ENCODE measurements at places on chromosomes 3 and 15.
A peak's percentile ranks its signal among the peaks of the same experiment; 100 is the strongest.

- DNase-seq, result peak; percentile 69
Observed at GRCh38 chr3:141486746-141487520, at the start of gene RASA2. Gene RASA2, plus strand, starts transcription at chr3:141487027. Its CDS starts 57 bp downstream, at chr3:141487084.

DNA sequence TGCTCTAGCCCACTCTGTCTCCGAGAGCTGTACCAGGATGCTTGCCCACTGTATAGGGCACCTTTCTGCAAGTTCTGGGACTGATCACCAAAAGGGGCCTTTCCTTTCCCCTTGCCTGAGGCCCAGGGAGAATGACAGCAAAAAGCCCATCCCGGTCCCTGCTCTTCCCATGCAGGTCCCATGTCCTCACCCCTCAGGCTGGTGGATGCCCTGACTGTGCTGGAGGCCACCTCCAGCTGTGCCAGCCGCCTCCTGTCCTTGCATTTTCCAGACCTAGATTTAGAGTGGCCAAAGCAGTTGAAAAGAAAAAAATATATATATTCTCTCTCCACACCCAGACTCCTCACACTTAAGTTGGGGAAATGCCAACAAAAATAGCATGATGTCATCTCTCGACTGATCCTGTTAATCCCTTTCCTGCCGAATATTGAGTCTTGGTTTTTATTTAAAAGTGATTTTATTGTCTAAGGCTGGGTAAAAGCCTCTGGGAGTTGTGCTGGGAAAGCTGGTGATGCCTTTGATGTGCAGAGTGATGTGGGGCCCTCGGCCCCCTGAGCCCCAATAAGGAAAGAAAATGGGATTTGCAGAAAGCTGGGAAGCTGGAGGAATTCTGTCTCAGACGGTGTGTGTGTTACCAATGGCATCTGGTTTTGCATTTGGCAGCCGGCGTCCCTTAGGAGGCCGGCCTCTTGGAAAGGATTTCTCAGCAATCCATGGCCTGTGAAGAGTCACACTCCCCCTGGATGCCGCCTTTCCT is 29.3 kb upstream of the TPM1 start:
- DNase-seq, result no peak

DNA sequence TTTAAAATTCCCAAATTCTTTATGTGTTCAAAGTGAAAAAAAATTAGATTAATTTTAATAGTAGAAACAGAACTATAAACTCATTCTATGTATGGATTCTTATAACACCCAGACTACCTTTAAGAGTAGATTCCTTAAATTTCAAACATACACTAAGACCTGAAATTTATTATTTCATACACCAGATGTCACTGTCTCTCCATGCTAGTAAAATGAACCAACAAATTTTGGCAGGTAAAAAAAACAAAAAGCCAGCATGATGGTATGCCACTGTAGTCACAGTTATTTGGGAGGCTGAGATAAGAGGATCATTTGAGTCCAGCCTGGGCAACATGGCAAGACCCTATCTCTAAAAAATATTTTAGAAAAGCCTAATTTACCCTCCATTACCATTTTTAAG is 461.3 kb upstream of the NAALADL2 start:
- no peak for DNase-seq

GRCh38 chr3:186277268-186277909 is 84.6 kb downstream of the DGKG start:
- no peak for DNase-seq

- DNase-seq, result no peak
Observed at GRCh38 chr3:48414376-48415250, 15.3 kb downstream of the PLXNB1 start.

- no peak for DNase-seq
Observed at GRCh38 chr3:100696161-100696560, 13.1 kb upstream of the TFG start.

- DNase-seq, result no peak
Observed at GRCh38 chr15:80825361-80826030, 46.3 kb downstream of the CEMIP start.

- no peak for DNase-seq
Observed at GRCh38 chr3:57681691-57682090, 11.2 kb downstream of the DENND6A start.

DNA sequence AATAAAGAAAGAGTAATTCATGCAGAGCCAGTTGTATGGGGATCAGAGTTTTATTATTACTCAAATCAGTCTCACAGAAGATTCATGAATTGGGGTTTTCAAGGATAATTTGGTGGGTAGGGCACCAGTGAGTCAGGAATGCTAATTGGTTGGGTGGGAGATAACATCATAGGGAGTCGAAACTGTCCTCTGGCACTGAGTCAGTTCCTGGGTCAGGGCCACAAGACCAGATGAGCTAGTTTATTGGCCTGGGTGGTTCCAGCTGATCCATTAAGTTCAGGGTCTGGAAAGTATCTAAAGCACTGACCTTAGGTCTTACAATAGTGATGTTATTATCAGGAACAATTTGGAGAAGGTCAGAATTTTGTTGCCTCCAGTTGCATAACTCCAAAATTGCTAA is 998.6 kb upstream of the EPHA6 start:
- no peak for DNase-seq

DNA sequence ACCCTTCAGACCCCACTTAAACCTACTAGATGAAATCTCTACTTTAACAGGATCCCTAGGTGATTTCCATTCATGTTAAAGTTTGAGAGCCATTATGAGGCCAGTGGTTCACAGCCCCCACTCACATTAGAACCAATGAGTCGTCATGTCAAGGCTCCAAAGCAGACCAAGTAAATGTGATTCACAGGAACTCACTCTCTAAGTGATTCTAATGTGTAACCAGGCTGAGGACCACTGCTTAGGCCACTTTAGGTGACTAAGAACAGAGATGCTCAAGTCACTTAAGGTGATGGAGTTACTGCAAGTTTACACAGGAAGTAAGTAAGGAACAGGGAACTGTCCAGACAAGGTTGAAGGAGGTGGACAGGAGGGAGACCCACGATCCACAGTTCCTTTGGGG is 7.7 kb downstream of the GALNT15 start:
- DNase-seq, result no peak

DNA sequence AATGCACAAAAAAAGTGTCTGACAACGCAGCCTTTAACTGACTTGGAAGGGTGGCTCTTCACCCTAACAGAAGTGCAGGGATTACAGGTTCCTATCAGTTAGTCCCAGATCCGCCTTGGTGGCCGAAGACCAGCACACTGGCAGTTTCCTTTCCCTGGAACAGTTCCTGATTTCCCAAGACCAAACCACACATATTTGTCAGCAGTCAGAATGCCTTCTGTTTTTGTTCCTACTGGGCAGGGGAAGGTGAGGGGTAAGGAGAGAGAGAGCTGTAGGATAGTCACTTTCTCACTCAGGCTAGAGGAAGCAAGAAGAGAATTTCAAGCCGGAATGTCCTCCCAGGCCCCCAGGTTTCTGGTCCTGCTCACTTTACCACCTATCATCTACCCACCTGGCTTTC is 9.2 kb downstream of the CXCR6 start:
- DNase-seq, result no peak

GRCh38 chr3:47259114-47259513 is 23.5 kb downstream of the KIF9 start:
- no peak for DNase-seq

GRCh38 chr15:83287541-83288027 is 3.1 kb upstream of the BNC1 start:
- DNase-seq, result no peak

DNA sequence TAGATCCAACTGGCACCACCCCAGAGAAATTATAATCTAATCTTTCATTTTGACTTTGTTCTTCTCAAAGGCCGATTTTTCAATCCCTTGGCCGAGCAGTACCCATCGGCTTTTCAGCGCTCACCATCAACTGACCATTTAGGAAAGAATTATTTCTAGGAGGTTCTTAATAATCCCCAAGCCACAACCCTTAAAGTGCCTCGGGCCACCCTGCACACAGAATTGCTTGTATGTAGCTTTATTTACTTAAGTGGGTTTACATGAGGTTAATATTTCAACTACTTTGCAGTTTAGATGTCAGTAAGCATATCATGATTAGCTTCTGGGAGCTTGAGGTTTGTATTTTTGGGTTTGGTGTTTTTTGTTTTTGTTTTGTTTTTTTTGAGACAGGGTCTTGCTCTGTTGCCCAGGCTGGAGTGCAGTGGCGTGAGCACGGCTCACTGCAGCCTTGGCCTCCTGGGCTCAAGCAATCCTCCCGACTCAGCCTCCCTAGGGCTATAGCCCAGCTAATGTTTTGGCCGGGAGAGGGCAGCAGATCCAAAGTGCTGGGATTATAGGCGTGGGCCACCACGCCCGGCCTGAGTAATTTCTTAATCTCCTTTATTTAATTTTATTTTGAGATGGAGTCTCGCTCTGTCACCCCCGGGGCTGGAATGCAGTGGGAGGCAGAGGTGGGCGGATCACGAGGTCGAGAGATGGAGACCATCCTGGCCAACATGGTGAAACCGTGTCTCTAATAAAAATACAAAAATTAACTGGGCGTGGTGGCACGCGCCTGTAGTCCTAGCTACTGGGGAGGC is 801 bp upstream of the CDAN1 start:
- no peak for DNase-seq

DNA sequence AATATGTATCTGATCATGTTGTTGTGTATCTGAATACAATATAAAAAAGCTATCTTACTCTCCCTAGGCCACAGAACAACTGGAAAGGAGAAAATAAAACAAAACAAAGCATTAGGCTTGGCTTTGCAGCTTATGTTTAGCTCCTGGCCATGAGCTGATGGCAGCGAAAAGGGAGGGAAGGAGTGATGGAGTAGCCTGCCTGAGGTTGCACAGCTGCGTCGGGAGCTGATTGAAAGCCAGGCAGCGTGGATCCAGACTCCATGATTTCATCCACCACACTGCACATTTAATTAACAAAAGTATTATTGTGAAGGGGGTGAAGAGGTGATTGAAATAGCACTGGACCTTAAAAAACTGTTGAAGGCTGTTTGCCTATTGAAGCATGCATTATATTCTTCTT is 212.2 kb downstream of the GABRG3 start:
- DNase-seq, result no peak

DNA sequence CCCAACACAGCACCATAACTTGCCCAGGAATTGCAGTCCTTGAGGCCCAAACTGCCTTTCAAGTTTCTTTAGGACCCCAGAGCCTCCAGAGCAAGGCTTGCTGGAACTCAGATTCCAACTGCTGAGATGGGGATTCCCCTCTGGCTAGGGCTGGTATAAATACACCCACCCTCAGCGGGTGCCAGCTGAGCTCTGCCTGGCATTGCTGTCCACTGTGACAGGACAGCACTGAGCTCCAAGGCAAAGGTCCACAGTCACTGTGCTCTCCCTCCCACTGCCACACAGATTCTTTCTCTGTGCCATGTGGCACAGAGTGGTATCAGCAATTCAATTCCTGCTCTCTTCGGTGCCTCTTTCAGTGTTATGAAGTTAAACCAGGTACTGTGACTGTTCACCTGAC is 304.2 kb upstream of the LMCD1 start:
- no peak for DNase-seq

GRCh38 chr3:58065700-58066167 is 57.5 kb downstream of the FLNB start:
- no peak for DNase-seq

DNA sequence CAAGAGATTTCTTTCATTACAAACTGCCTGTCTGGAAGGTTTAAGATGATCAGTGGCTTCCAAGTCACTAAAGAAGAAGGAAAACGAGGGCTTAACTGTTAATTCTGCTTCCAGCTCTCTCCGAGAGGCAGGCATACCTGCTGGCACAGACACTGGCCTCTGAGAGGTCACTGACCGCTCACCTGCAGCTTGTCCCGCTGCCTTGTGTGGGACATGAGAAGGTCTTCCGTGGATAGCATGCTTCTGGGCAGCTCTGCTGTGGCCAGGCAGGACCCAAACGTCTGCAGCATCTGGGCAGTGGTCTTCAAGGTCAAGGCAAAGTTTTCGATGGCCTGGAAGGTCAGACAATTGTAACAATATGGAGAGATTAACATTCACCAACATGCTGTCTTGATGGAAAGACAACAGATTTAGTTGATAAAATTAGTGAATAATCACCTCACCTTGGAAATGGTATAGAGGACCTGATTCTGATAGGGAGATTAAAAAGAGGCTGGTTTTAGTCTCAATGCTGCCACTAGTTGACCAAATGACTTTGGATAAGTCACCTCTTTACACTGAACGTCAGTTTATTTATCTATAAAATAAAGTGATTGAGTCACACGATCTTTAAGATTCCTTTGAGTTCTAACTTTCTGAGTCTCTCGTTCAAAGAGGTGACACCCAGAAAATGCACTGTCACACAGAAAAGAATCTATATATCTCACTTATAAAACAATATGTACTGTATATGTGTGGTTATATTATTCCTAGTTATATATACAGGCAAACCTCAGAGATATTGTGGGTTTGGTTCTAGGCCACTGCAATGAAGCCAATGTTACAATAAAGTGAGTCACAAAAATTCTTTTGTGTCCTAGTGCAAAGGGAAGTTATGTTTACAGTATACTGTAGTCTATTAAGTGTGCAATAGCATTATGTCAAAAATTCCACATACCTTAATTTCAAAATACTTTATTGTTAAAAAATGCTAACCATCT is 65.1 kb downstream of the B3GNT5 start:
- no peak for DNase-seq

- no peak for DNase-seq
Observed at GRCh38 chr15:52076889-52077781, 35.4 kb downstream of the BCL2L10 start.

DNA sequence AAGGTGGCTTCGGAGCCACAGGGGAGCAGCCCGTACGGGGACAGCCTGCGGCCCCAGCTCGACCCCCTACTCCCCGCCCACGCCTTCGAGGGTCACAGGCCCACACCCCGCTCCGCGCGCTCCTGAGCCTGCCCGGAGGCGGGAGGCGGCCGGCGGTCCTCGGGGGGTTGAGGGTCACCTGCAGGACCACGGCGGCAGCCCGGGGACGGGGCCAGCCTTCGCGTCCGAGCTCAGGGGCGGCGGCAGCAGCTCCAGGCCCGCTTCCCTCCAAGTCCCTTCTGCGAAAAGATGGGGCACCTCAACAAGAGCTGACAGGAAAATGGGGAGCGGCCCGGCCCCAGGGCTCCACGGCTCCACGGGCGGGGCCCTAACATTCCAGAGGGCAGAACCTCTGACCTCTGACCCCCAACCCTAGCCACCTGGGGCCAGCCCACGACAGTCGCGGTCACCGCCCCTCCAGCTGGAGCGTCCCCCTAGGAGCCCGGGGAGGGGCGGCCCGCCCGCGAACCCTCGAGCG is 428 bp downstream of the LYSMD4 start:
- no peak for DNase-seq
